Stimulated activated CD8-positive, alpha-beta memory T cell treated with anti-CD3 and anti-CD28 coated beads, Interleukin-12 subunit alpha, Interleukin-12 subunit beta, amount 100 ng/mL, for 1 hour (primary cell): ENCODE measurements at places on chromosomes 16 and 17.

DNA sequence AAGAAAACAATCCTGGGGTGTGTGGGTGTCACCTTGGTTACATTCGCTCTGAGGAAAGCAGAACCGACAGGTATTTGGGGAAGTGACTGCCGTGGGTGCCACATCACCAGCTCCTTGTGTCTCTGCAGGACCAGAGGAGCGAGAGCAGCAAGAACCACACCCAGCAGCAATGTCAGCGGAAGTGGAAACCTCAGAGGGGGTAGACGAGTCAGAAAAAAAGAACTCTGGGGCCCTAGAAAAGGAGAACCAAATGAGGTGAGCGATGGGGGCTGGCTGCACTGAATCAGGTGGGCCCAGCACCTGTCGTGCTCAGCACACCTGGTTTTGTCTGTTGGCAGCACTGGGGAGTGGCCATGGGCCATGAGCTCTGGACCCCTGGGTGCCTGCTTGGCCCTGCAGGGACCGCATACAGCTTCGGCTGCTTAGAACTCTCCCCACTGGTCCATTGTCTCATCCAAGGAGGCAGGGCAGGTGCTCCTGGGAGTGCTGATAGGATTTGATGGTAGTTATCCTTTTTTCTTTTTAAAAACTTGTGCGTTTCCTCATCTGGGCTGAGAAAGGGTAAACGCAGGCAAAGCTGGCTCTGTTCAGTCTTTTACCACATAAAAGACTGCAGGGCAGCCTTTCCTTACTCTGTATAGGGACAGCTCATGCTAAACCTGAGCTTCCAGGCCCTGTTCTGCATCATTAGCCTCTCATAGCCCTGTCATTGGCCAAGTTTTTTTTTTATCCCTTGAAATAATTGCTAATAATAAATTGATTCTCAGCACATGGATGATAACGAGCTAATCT lies 29.4 kb downstream of the HMOX2 start:
- DNase-seq = peak; percentile 65

DNA sequence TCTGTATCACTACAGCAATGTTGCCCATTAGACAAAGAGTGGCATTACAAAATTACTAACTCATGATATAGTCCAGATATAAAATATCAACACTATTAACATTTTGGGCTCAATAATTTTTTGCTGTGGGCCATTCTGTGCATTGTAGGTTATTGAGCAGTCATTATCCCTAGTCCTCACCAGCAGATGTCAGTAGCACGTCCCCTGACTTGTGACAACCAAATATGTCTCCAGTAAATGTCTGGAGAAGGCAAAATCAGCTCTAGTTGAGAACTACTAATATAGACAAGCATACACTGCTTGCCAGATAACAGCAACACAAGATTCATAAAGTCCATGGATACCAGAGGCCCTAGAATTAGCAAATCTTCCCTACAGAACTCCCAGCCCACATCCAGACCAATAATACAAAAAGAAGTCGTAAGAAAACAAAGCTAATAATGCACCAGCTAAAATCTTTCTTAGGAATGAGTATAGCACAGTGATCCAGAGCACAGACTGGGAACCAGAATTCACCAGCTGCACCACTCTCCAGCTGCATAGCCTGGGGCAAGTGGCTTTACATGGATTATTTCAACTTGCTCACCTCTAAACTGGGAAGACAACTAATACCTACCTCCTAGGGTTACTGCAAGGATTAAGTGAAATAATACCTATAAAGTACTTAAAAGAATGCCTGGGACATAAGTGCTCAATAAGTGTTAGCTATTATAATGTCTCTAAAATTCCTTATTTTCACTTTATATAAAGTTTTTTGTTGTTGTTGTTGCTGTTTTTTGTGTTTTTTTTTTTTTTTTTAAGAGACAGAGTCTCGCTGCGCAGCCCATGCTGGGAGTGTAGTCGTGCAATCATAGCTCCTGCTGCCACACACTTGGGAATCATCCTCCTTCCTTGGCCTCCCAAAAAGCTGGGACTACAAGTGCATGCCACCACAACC lies 23.7 kb downstream of the HELZ start:
- no peak for DNase-seq

- peak; percentile 67 for DNase-seq
Observed at GRCh38 chr17:29140051-29140621, 40.1 kb downstream of the MYO18A start.

- DNase-seq = no peak
Observed at GRCh38 chr16:85917959-85918358, 19.0 kb downstream of the IRF8 start.

- DNase-seq = no peak
Observed at GRCh38 chr17:20966870-20967269, 75.9 kb downstream of the USP22 start.

DNA sequence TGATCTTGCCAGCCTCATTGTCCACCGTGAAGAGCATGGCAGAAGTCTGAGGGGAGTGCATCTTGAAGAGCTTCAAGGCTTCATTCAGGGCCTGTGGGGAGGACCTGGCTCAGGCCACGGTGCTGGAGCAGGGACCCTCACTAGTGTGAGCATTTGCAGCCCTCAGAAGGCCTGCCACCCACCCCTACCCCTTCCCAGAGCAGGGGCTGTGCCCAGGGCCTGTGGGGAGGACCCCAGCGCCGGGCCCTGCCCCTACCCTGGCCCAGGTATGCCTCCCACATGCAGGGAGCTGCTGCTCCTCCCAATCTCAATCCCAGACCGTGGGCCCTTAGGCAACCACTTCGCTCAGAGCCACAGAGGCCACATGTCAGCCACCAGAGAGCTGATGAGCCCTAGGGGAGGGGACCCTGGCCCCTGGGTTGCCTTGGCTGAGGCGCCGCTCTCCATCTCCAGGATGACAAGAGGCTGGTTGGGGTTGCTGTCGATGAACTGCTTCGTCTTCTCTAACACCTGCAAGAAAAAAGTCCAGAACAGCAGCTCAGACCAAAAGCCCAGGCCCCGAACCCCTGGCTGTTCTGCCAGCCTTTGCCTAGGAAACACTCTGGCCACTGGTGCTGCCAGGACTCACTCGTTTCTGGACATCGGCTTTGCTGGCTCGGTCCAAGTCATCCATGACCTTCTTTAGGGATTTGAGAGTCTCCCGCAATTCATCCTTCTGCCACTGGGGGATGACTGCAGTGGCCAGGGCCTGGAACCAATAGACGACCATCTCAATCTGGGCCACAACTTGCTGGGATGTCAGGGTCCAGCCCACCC lies 1.8 kb upstream of the EXOSC6 start:
- no peak for DNase-seq

- no peak for DNase-seq
Observed at GRCh38 chr16:86882586-86883280, 304.4 kb downstream of the FOXL1 start.

DNA sequence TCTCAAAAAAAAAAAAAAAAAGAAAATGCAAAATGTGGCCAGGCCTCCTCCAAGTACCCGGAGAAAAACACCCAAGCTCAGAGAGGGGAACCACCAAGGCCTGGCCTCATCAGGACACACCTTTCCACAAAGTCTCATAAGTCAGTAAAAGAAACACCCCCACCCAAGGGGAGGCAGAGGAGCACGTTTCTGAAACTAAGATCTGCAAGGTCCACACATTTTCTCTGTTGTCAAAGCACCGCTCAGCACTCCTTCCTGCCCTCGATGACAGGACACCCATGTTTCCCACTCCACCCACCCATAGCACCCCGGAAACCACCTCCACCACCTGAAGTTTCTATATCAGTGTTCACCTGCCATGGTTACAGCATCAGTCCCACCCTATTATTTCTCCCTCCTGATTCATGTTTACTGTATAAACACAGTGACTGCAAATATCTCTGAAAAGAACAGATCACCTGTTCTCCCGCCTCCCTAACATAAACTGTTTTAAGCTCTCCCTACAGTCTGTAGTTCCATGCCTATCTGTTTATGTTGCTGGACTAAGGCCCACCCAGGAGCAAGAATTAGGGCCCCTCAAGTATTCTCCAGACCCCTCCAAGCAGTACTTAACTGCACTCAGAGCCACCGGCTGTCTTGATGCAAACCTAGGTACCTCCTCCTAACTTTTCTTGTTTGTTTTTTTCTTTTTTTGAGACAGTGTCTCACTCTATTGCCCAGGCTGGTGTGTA lies 2.0 kb downstream of the CORO7 start:
- peak; percentile 60 for DNase-seq

DNA sequence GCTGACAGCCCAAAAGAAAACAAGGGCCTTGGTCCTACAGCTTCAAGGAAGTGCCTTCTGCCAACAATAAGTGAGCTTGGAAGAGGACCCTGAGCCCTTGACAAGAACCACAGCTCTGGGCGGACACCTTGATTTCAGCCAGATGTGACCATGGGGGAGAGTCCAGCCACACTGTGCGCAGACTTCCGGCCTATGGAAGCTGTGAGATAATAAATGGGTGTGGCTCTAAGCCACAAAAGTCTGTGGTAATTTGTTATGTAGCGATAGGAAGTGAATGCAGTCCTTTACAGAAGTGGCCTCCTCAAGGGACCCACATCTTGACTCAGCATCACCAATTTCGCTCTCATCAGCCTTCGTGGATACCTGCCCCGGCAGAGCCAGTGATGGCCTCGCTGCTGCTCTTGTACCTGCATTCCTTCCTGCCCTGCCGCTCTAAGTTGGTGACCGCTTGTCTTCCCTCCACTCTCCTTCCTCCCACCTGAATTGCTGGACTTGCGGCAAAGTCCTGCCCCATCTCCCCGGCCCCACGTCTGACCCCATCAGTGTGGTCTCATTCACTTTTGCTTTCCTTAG lies 29.3 kb downstream of the PRSS54 start:
- DNase-seq = no peak

- peak; percentile 51 for DNase-seq
Observed at GRCh38 chr16:31427441-31428278, 500 bp downstream of the COX6A2 start.

DNA sequence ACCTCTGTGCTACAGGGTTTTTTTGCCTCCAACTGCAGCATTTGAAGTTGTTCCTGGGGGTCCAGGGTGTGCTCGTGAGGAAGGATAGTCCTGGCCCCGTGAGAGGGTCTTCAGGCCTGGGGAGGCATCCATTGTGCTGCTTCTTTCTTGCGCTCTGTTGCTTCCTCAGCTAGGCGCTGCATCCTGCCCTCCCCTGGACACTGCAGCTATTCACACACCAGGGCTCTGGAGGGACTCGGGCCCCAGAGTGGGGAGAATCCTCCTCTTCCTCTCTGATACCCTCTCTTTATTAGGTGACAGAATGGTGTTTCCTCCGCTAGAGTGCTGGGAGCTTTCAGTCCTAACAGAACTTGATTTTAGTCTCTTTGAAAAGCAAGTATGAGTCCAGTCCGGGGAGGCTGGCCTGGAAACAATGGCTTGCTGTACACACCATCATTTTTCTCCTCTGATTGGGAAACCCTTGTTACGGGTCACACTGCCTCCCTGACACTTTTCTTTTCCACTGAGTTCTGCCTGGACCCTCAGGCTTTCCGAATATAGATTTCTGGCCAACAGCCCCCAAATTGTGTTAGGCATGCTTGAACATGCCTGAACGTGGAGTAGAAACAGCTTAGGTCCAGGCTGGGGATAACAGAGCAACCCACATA lies 81.4 kb upstream of the ELAC2 start:
- DNase-seq = no peak

- no peak for DNase-seq
Observed at GRCh38 chr17:31272803-31273202, 24.2 kb downstream of the OMG start.

- DNase-seq = no peak
Observed at GRCh38 chr16:30813821-30814189, 26.8 kb upstream of the ZNF629 start.

DNA sequence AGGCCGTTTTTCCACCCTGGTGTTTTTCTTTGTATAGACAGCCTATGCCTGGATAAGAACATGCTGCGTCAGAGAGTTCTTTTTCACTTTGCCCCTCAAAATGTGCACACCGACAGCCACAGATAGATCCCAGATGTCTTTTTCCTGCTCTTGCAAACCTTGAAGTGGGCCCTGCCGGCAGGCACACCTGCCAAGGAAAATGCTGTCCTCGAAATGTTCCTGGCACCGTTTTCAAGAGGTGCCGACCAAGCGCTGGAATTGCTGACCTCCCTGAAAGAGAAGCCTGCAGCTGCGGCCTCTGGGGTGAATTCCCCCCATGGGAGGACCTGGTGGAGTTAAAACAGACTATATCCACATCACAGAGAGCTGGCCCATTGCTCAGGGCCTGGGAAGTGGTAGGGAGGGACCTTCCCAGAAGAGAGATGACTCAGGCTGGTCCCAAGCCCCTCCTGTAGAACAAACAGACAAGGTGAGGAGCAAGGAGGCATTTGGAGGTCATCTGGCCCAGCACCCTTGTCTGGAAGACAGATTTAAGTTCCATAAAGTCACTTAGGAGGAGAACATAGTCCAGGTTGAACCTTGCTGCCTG lies 668.1 kb downstream of the MAF start:
- no peak for DNase-seq

- no peak for DNase-seq
Observed at GRCh38 chr16:16022683-16023064, 73.3 kb downstream of the ABCC1 start.

DNA sequence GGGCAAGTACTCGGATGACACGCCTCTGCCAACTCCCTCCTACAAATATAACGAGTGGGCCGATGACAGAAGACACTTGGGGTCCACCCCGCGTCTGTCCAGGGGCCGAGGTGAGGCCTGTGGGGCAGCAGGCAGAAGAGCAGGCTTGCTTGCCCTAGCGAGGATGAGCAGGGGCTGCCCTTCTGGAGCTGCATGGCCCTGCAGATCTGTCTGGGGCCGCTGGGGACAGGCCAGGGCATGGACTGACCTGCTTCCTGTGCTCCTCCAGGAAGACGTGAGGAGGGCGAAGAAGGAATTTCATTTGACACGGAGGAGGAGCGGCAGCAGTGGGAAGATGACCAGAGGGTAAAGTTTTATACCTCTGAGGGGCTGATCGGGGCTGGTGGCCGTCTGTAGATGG lies 5.3 kb downstream of the DHX38 start:
- no peak for DNase-seq

DNA sequence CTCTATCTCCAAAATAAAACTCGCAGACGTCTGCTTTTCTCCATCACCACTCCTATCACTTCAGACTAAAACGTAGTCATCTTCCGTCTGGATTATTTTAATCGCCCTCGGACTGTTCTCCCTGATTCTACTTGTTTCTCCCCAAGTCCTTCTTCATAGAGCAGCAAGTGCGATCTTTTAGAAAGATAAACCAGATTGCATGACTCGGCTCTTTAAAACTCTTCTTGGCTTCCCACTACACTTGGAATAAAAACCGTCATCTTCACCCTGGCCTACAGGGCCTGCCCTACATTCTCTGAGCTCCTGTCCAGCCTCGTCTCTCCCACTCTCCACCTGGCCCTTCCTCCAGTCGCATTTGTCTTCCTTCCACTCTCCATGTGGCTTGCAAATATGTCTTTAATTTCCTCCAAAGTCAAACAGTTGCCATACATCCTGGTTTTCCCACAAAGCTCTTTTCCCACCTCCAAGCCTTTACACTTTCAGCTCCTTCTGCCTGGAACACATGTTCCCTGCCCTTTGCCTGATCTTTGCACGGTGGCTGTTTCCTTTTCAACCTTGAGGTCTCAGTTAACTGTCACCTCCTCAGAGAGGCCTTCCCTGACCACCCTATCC lies 70.5 kb upstream of the DHX40 start:
- no peak for DNase-seq

GRCh38 chr17:32831627-32832243 lies 45.2 kb downstream of the MYO1D start:
- DNase-seq = no peak
